ENCODE measurements at places on chromosomes 6 and 20.

- DNase-seq, result no peak
Measured at GRCh38 chr6:109377717-109378116, 4.5 kb downstream of the CD164 start.

DNA sequence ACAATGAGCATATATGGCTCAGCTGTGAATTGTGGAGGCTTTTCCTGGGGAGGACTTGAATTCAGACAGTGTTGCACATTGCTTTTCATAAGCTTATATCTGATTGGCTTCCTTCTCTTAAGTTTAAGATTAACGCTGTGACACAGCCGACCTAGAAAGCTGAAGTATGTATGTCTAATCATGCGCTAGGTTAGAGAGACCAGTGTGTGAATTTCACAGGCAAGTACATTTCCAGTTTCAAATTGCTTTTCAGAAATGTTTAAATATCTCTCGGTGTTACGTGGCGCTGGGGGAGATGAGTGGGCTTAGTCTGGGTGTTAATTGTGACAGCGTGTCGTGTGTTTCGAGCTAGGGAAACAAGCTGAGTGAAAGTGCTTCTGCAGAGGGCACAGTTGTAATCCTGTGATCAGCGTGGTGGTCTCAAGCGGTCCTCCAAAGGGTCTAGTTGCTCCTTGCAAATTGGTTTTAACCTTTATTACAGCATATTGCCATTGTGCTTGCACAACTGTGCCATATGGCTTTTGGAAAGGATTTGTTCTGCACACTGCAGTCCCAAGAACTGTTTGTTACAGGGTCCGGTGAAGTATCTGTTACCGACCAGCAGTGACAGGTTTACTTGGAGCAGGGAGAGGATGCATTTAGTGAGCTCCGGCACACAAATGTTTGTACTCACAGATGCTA, 166.6 kb downstream of the SASH1 start:
- DNase-seq, result no peak

DNA sequence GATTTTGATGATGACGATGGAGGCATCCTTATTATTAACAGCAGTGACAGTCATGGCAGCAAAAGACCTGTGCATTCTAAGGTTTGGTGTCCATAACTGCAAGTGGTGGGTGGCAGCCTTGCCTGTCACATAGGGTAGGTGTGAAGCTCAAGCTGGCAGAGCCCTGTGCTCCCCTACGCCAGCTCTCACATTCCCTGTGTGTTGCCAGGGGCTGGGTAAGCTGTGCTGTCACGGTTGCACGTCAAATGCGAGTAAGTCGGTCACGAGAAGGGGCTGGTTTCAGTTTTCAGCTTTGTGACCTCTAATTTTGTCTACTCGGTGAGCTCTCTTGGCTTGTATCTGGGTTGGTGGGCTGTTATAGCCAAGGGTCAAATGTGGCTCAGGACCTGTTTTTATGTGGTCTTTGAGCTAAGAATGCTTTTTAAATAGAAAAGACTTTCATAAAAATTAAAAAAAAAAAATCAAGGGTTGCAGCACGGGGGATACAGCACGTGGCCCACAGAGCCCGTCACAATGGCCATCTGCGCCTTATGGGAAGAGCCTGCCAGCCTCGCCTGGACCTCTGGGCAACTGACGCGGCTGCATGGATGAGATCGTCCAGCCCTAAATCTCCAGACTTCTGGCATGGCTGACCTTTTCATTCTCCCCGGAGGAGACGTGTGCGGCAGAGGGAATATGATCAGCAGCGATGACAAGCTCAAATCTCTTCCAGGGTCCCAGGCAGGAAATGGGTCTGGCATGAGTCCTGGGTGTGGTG, 148.5 kb downstream of the PHACTR3 start:
- no peak for DNase-seq

GRCh38 chr20:53382263-53382844, 211.3 kb downstream of the ZNF217 start:
- DNase-seq, result no peak

- DNase-seq, result no peak
Measured at GRCh38 chr6:152975204-152975915, 7.5 kb downstream of the FBXO5 start.

GRCh38 chr20:15396900-15397299, 1059.5 kb upstream of the FLRT3 start:
- no peak for DNase-seq

GRCh38 chr6:53065266-53066076, at the start of gene FBXO9:
TSS of gene FBXO9 (plus strand) at chr6:53065404. CDS start at chr6:53065790, 386 bp downstream.
- peak; percentile 80 for DNase-seq

DNA sequence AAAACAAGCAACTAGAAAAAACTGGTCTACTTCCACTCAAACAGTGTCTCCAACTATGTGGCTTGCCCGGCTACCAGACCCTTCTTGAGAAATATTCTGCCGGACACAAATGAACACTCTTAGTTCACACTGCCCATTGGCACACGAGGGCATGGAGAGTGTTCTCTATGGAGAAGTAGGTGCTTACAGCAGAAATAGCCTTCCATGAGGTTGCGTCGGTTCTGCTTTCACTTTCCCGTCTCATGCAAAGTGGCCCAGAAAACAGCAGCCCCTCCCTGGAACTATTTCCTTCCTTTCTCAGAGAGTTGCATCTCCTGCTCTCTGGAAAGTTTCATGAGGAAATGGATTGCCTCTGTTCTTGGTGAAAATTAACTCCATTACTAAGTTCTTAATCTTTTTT, 9.5 kb upstream of the HLA-DOA start:
- DNase-seq, result no peak

- no peak for DNase-seq
Measured at GRCh38 chr6:156160795-156161165, 616.4 kb upstream of the ARID1B start.

- no peak for DNase-seq
Measured at GRCh38 chr6:157427969-157428368, 47.0 kb downstream of the ZDHHC14 start.

DNA sequence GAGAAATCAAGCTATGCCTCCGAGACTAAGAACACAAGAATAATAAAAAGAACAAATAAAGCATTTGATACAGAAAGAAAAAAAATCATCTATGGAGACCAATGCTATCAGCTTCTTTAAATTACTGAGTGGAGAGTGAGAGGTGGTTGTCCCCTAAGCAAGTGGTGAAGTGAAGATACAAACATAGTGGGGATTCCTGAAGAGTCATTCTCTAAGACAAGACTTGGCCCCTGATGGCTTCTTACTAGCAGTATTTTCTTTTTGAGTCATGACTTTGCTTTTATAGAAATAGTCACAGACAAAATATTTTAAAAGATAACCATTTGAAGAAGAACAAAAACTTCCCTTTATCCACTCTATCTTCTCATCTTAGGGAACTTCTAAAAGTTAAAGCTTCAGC, 261.4 kb upstream of the PRDM1 start:
- no peak for DNase-seq

GRCh38 chr6:43877463-43878126, 107.6 kb downstream of the VEGFA start:
- no peak for DNase-seq

DNA sequence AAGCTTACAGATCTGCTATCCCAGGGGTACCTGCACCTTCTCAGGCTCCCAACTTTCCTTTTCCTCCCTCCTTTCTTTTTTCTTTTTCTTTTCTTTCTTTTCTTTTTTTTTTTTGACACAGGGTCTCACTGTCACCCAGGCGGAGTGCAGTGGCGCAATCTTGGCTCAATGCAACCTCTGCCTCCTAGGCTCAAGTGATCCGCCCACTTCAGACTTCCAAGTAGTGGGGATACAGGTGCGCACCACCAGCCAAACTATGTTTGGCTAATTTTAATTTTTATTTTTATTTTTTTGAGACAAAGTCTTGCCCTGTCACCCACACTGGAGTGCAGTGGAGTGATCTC, 36.0 kb downstream of the PIM1 start:
- no peak for DNase-seq

DNA sequence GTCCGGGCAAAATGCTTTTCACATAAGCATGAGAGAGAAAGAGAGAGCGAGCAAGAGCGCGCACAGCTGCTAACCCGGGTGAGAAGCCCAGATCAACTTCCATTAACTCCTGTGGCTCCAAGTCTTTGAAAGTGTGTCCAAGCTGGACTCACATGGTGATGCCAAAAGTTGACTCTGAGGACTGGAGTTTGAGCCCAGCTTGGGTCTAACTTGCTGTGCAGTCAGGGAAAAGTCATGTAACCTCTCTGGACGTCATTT, 357.2 kb upstream of the SULF2 start:
- DNase-seq, result no peak

DNA sequence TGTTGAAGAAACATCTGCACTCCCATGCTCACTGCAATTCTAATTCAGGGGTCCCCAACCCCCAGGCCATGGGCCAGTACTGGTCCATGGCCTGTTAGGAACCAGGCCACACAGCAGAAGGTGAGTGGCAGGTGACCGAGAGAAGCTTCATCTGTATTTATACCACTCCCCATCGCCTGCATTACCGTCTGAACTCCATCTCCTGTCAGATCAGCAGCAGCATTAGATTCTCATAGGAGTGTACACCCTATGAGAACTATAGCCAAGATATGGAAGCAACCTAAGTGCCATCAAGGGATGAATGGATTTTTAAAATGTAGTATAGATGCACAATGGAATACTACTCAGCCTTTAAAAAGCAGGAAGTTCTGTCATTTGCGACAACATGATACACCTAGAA, 53.2 kb downstream of the MBOAT1 start:
- no peak for DNase-seq

- no peak for DNase-seq
Measured at GRCh38 chr6:156430386-156430785, 346.8 kb upstream of the ARID1B start.

GRCh38 chr6:157984686-157985225, 3.1 kb downstream of the SYNJ2 start:
- no peak for DNase-seq

DNA sequence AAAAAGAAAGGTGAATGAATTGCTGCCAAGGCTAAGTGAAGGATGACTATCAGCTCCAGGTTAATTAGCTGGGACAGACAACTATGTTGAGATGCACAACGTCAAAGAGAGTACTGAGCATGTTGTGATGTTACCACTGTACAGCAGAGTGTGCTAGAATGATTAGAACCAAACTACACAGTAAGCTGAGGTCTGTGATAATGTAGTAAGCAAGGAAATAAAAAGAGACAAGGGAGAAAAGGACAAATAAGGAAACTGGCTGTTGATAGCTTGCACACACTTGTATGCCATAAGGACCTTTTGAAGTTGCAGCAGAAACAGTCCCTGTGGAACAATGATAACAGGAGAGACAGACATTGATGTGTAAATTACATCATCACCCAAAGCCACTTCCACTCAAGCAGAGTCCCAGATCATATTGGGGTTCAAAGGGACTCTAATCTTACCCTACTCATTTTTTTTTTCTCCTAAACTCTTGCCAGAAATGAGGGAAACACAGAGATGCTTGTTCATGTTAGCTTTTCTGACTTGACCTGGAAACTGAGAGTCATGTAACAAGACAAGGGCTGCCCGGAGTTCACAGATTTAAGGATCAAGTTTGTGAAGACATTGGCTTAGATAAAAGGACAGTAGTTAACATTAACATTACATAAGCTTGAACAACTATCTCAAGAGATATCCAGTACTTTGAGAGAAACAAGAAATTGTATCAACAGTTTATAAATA, 189.9 kb downstream of the CENPW start:
- DNase-seq, result no peak

DNA sequence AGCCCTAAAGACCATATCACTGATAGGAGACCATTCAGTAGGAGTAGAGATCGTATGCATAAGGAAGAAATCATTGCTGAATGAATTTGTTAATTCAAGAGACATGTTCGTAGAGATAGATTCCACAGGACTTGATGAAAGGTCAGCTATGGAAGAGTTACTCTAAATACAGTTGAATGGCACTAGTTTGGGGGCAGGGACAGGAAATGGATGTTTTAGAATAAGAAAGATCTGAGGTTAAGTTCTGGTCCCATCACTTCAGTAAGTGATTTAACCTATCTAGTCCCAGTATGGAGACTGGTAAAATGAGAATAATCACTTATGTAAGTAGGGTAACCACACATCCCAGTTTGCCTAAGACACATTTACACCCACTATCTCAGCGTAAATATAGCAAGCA, 2.9 kb upstream of the BFSP1 start:
- no peak for DNase-seq

DNA sequence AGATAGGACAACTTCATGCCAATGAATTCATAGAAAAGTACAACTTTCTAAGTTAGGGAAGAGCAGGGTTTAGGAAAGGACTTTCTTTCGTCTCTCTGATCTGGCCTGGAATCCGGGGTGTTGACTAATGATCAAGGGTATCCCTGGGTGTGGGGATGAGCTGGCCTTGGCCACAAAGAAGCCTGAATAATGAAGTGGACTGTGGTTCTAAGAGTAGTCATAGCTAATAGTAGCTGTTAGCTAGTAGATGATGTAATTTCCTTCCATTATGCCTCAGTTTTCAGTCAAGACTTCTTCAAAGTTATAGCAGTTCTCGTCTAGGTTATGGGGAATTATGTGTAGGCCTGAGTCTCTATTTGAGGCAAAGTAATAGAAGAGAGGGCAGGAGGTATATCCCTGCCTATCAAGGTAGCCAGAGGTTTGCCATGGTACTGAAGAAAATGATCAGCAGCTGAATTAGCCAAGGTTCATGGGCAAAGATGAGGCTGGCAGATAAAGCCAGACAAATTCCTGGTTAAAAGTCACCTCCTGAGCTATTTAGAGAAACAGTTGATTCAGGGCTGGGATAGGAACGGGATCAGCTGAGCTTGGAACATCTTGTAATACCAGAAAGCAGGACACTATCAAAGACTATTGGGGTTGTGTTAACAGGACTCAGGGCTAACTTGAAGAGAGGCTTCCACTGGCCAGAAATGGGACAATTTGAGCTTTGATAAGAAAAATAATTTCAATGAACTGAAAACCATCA, 18.7 kb upstream of the TRPC4AP start:
- DNase-seq, result no peak

GRCh38 chr6:107459283-107460082, at the start of gene PDSS2:
TSS of gene PDSS2 (minus strand) at chr6:107459564. CDS start at chr6:107459285, 279 bp downstream.
- DNase-seq, result peak; percentile 97

DNA sequence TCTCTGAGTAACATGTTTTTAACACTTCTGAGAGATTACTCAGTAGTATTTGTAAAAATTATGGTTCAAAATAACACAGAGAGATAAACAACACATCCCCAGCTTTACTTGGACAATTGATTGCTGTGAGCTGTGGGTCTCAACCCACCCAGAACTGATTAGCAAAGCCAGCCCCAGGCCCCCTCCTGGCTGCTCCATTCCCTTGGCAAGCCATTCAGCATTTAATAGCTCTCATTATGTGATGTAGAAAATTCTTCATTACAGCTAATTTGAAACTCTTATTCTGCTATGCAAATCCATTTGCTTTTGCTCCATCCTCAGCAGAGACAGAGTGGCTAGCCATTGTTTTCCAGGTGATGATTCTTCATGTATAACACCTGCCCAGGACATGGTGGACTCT, 16.6 kb upstream of the SIRT5 start:
- no peak for DNase-seq

DNA sequence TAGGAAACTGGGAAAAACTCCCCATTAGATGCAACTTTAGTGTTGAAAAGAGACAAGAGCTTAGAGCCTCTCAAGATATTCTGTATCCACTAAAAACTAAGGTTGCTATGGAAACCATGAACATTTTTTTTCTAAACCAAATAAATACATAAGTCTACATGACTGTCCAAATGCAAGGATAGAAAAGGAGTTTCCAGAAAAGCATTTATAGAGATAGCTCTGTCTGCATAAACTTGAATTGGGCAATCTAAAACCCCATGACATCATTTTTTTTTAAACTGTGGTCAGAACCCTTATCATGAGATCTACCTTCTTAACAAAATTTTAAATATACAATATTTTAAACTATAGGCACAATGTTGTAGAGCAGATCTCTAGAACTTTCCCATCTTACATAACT, 36.4 kb upstream of the FAM83B start:
- no peak for DNase-seq

Data from nucleus accumbens (tissue), 56 donors.